Stimulated activated naive B cell treated with anti-CD40 and anti-IgM and Interleukin-4, amounts not matched to agents 10 μg/mL and 1 μg/mL and 100 μg/mL, for 72 hours (primary cell): ENCODE measurements at places on chromosomes 4 and X.

DNA sequence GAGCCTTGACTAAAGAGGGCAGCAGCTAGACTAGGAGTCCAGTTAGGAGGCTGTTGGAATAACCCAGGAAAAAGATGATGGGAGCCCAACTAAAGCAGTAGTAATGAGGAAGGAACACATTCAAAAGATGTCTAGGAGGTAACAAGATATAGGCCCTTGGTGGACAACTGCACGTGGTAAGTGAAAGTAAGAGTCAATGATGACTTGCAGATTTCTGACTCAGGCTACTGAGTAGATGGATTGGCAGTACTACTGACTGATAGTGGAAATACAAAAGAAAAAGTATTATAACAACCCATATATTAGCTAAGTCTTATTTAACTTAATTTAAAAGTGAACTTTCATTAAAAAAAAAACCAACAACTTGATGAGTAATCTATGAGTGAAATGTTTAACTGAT, 74.0 kb downstream of the PAK3 start:
- no peak for DNase-seq

DNA sequence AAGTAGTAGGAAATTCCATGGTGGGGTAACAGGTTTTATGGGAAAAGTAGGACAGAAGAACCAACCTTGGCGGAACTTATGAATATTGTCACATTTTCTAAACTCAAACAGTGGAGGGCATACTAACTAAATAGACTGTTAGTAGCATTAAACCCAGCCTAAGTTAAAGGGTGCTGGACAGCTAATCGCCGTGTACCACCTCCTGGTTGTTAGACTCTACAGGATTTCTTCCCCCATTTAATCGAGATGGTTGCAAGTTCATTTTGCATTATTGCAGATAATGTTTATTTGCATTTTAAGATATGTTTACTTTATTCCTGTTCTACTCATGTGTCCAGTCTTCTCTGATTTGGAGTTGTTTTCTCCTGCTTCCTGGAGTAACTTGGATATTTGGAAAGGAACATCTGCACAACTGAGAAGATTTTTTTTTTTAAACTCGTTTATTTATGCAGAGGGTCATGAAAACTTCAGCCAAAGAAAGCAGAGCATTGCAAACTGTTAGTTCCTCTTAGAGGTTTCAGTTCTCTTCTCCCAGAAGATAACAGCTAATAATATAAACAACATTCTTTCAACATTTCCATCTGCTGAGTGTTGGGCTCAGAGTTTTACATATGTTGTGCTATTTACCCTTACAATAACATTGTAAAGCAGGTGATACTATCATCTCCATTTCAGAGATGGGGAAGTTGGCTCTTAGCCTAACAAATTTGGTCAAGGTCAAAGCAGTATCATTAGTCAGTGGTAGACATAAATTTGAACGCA, 51.5 kb upstream of the TBC1D9 start:
- no peak for DNase-seq

- DNase-seq: no peak
Measured at GRCh38 chr4:173685165-173685830, 155.3 kb upstream of the HAND2 start.

GRCh38 chr4:89221167-89221867, 86.3 kb downstream of the GPRIN3 start:
- no peak for DNase-seq

DNA sequence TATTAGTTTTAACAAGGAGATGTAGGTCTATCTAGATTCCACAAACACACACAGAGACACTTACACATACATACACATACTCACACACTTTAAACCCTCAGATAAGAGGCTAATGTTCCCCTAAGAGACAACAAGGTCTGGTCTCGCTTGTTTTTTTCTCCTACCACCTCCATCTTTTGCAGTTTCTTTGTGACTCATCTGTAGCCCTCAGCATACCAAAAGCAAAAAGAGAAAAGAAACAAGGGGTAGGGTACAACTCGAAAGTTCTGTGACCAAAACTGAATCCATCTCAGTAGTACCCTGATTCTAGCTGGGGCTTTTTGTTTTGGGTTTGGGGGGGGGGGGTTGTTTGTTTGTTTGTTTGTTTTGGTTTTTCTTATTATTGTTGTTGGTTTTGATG, 12.2 kb upstream of the EXOSC9 start:
- DNase-seq: no peak
